ENCODE measurements at places on chromosomes 7 and 10.

DNA sequence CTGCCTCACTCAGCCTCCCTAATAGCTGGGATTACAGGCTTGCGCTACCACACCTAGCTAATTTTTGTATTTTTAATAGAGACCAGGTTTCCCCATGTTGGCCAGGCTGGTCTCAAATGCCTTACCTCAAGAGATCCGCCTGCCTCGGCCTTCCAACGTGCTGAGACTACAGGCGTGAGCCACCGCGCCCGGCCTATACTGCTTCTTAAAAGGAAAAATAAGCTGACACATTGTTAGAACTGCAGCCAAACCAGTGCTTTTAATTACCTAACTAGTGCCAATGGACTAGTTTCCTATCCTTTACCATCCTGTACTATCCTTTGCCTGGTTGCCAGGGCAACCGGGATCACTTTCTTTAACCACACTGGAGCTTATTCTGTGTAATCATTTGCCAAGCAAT is 108.0 kb downstream of the LRRTM3 start:
- no peak for DNase-seq

- no peak for DNase-seq
These were observed 1336.0 kb upstream of the CELF2 start for GRCh38 chr10:9681655-9682054.

GRCh38 chr10:55641601-55642000 is 719.5 kb downstream of the ZWINT start:
- DNase-seq, result no peak

DNA sequence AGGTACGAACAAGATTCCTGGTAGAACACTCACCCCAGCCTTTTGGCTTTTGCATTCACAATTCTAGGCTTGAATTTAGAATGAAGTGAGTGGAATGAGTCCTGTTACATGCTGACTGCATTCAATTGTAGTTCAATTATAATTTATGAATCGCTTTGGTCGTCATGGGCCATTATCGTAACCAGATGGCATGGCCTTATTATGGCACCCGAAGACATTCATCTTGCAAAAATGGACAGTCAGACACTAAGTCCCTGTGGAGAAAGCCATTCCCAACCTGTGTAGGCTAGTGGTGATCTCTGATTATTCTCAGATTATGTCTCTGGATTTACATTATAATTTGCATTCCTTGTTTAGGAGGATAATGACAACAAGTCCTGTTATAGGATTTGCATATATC is 292.4 kb upstream of the NPSR1 start:
- DNase-seq, result no peak

DNA sequence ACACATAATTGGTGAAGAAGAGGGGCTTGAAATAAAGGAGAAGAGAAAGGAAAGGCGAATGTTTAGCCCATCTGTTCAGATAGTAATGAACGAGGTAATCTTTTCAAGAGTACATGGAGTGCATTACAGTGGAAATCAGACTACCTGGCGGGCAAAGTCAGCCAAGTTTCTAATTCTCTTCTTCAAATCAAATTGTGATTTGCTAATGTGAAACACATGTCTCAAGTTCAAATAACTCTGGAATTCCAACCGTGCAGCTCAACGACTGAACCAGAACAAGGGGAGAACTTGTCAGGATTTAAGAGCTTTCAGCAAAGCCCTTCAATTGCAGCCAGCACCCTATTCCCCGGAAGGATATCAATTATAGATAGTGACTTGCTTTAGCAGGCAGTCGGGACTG is 216.9 kb downstream of the GLI3 start:
- DNase-seq, result no peak

GRCh38 chr7:105224884-105225651 is 163.7 kb downstream of the SRPK2 start:
- DNase-seq, result no peak
